Hippocampal formation (tissue), 2 donors: ENCODE measurements at places on chromosomes 6 and 20.
A peak's percentile ranks its signal among the peaks of the same experiment; 100 is the strongest.

- peak; percentile 29 for DNase-seq
These were observed 19.3 kb downstream of the FAXC start for GRCh38 chr6:99330159-99330558.

DNA sequence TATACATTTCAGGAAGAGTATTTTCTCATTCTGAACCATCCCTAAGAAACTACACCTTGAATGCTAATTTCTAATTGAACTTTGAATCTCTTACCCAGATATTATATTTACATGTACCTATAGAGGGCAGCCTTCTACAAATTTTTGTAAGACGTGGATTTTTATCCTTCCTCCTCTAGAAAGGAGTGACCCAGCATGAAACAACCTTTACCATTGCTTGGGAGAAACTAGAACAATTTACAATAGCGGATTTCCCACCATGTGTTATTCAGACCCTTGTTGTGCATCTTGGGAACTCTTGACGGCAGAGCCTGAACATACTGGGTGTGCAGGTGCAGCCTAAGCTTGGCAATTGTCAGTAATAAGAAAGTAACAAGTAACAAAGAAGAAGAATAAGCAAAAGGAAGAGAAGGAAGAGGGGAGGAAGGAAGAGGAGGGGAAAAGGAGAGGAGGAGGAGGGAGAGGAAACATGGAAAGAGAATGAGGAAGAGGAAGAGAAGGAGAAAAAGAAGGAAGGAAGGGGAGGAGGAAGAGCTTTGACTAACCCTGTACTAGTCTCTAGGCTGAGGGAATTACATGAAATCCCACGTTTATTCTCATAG, 10.8 kb upstream of the TAAR1 start:
- no peak for DNase-seq

DNA sequence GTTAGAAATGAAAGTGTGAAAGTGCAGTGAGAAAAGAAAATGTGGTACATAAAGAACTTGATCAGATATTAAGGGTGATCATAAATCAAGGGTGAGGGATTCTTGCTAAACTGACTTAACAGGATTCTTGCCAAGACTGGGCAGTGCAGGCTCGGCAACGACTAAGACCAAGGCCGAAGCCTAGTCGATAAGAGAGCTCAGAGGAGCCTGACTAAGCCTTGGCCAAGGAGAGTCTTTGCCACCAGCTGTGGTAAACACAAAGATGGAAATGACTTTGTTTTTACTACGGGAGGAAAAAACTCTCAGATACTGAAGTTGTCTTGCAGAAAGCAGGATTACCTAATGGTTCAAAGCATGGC, 196.6 kb downstream of the LY86 start:
- DNase-seq, result no peak

GRCh38 chr6:52551483-52552277, 25.2 kb downstream of the TRAM2 start:
- no peak for DNase-seq

DNA sequence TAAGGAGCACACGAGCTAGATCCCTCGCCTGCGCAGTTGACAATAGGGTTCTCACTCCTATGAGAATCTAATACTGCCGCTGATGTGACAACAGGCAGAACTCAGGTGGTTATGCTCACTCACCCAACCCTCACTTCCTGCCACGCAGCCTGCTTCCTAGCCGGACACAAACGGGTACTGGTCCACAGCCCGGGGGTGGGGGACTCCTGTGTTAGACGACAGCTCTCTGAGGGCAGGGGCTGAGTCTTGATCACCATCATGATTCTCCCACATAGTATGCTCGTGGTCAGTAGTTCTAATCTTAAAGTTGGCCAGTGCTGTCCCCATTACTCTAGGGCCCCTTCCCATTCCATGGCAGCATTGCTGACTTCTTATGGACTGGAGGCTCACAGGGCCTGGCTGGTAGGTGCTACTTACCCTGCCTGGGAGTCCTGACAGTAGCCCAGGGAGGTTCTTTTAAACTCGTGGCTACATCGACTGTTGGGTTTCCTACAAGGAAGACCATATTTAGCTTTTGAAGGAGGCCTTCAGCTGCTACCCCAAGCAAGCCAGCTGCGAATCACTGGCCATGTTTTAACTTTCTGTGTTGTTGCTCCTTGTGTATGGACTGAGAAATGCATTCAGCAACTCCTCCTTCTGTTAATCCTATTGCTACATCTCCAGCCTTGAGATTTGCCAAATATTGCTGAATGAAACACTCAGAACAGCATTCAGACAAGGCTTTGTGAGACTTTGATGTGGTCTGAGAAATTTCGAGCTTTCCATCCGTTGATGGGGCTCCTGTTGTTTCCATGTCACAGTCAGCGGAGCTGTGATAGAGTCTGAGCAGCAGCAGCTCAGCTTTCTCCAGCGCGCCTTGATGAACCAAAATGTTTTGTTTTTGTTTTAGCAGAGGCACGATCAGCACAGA, 300.3 kb downstream of the NRN1 start:
- no peak for DNase-seq

- peak; percentile 82 for DNase-seq
These were observed 16.7 kb downstream of the HFE start for GRCh38 chr6:26103770-26104456.

DNA sequence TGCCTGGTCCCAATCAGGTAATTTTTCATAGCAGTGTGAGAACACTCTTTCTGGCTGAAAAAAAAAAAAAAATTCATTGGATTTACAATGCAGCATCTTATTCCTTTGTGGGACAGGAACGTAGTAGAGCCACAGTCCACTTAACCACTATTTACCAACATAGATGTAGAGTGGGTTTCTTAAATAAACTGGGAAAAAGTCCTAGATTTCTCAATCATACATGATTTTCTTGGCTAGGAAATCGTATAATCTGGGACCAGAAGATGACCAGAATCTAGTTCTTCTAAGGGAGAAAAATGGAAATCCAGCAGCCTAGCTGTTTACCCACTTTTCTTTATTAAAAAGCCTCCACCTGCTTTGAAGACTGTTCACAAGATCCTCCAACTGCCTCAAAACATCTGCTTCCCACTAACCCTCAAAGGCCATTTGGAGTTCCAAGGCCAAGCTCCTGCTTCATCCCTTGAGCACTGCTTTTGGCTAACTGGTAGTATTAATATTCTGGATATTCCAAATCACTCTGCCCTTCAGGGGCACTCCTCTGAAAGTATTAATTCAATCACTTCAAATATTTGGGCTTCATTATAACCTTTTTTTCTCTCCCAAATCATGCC, 70.4 kb downstream of the FYN start:
- DNase-seq, result no peak

GRCh38 chr20:3354247-3354646, 53.2 kb downstream of the DNAAF9 start:
- no peak for DNase-seq

DNA sequence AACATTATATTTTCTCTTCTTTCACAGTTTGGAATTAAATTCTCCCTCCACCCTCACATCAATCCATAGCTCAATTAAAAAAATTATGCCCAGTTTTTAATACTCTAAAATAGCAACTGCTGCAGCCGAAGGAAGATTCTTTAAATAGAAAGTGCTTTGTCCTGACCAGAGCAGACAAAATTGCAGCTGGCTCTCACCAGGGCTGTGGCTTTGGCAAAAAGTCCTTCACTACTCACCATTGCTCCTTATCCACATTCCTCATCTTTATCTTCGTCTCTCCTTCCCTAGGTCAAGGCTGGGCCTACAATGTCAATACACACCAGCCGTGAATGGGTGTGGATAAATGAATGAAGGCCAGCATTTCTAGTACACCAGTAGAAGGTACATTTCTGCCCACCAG, 107.9 kb upstream of the VGLL2 start:
- no peak for DNase-seq

DNA sequence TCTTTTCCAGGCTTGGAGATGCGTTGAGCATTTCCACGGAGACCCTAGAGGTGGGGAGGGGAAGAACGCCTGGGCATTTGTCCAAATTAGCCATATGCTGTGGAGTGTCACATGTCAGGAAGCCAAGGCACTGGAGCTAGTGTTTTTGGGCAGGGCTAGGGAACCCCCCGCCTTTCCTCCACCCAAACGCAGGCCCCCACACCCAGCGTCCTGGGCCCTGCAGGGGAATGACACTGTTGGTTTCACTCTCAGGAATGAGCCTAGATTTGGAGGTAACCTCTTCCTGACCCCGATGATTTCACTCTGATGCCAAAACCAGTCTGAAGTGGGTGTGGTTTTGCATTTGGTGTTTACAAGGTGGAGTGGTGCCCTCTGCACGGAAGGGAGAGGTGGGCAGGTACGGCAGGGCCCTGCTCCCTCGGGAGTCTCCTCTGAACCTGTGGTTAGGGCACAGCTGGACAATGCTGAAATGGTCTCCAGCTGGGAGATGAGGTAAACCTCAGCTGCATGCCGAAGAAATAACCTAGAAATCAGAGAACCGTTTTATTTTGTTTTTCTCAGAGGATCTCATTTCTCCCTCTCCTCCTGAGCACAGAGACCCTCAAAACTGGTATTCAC, 29.5 kb downstream of the MTHFD1L start:
- DNase-seq, result no peak

GRCh38 chr20:37218441-37218840, 39.1 kb upstream of the MROH8 start:
- DNase-seq, result no peak
